ENCODE measurements at places on chromosomes 16 and 17.

- DNase-seq = peak; percentile 21
Measured at GRCh38 chr16:57616876-57617275, 11.6 kb upstream of the ADGRG1 start.

GRCh38 chr16:65414284-65414984 lies 292.6 kb upstream of the CDH11 start:
- DNase-seq = no peak

- no peak for DNase-seq
Measured at GRCh38 chr16:16780588-16780987, 401.6 kb downstream of the NPIPA7 start.

DNA sequence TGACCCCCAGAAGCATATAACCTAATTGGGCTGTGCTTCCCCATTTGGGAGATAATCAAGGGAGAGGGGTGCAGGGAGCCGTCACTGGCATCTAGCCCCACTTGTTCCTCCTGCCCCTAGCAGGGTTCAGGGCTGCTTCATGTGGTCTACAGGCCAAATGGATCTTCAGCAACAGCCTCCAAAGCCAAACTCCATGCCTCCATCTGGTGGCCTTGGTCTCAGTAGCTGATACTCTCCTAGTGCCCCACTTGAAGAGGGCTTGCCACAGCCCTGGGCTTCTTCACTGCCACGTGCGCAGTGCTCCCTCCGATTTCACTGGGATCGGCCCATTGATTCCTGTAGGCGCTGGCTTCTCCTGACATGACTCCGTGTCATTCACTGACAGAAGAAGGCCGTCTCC lies 24.6 kb downstream of the LYRM9 start:
- DNase-seq = no peak

- DNase-seq = no peak
Measured at GRCh38 chr17:77131904-77132303, 8.9 kb upstream of the SEC14L1 start.
